ENCODE measurements at places on chromosomes 2 and 18. TPM values are rescaled to one million over a fixed set of nuclear protein-coding genes. Genes with fewer than 3 reads are reported as not detected.

GRCh38 chr2:235773188-235773928, 279.5 kb downstream of the AGAP1 start:
- DNase-seq, result no peak

- DNase-seq, result no peak
Measured at GRCh38 chr2:187552381-187552780, 1.9 kb downstream of the TFPI start.

GRCh38 chr2:70330476-70330875, 28.6 kb upstream of the FAM136A start:
- no peak for DNase-seq

DNA sequence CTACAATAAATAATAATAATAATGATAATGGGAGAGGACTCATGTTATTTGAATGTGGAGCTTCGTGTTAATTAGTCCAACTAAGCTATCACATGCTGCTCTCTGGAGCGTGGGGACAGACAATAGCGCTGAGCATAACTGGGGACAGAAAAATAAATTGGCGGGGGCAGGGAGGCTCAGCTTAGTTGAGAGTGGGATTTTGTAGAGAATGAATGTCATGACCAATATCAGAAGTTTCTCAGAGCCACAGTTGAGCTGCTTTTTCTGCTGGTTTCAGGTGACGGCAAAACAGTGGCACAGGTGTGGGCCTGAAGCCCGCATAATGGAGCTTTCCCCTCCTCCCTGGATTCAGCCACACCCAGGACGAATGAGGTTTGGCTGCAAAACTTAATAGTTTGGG, 111.1 kb upstream of the CAB39 start:
- DNase-seq, result no peak

DNA sequence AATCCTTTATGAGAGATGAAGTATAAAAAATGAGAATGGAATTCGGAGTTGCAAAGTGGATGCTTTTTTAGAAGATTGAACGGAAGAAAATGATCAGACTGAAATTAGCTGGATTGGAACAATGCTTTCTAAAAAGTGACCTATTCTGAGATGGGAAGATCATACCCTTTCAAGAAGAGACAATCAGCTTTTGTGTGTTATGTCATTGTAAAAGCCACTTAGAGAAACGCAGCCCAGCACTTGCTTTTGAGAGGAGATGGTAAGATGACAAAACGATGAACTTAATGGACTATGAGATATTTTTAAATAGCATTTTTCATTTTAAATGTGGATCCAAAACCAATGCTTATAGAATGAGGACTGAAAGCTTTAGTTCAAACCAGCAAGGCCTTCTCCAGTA, 871.4 kb upstream of the KLHL29 start:
- no peak for DNase-seq

DNA sequence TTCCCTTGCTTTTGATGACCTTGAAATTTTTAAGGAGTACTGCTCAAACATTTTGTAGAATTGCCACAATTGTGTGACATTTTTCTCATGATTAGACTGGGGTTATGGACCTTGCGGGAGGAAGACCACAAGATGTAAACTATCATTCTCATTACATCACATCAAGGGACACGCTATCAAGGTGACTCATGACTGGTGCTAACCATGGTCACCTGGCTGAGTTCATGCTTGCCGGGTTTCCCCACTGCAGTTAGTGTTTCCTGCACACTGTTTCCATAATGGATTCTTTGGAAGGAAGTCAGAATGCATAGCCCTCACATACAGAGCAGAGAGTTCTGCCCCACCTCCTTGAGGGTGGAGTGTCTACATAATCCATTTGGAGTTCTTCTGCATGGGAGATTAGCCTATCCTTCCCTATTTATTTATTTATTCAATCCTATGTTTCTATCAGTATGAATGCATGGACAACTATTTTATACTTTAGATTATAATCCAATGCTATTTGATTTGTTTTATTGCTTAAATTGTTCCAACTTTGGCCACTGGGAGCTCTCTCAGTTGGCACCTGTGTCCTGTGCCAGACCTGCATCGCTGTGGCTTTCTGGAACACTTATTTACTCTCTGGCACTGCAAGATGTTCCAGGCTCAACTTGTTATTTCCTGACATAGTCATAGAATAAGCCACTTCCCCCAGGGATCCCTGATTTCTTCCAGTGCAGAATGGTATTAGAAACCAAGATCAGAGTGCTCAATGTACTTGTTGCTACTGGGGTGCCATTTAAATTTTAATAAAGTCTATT, 6.0 kb downstream of the MC2R start:
- no peak for DNase-seq

DNA sequence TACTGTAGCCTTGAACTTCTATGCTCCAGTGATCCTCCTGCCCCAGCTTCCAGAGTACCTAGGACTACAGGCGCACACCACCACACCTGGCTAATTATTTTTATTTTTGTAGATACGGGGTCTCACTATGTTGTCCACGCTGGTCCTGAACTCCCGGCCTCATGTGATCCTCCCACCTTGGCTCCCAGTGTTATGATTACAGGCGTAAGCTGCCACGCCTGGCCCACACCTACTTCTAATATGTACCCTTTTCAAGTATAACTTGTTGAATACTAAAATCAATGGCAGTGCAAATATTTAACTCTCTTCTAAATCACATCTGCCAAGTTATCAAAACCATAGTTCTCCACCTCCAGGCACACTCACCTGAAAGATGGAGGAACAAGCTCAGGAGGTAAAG, 58.7 kb downstream of the ITSN2 start:
- DNase-seq, result no peak

GRCh38 chr2:158998551-158999248, 30.3 kb downstream of the TANC1 start:
- DNase-seq, result peak; percentile 70

DNA sequence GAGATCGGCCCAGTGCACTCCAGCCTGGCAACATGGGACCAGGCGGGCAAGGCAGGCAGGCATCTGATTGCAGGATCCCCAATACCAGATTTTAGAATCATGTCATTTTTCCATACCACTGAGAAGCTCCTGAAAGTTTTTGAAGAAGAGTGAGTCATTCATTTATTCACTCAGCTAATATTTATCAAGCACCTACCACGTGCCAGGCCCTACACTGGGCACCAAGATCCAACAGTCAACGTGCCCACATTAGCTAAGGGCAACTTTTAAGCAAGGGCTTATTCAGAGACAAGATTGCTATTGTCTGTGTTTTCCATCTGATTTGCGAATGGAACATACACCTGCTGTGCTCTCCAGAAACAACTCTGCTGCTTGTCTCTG, 126.8 kb upstream of the LGALSL start:
- DNase-seq, result no peak

GRCh38 chr18:23143016-23143814, 7.9 kb downstream of the CABLES1 start:
- DNase-seq, result peak; percentile 77

DNA sequence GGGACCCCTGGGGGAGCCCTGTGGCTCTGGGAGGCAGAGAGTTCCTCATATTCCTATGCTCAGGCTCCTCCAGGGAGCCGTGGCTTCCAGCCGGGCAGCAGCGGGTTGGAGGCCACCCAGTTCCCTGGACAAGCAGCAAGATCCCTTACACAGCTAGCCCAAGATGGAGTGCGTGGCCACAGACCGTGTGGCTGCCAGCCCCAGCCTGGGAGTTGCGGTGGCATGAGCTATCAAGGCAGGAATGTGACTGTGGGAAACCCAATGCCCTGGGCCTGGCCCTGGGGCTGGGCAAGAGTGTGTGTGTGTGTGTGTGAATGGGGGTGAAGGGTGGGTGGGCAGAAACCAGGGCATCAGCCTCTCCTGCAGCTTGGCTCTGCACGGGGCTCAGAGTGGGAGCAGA, 130.5 kb downstream of the DYSF start:
- DNase-seq, result no peak

DNA sequence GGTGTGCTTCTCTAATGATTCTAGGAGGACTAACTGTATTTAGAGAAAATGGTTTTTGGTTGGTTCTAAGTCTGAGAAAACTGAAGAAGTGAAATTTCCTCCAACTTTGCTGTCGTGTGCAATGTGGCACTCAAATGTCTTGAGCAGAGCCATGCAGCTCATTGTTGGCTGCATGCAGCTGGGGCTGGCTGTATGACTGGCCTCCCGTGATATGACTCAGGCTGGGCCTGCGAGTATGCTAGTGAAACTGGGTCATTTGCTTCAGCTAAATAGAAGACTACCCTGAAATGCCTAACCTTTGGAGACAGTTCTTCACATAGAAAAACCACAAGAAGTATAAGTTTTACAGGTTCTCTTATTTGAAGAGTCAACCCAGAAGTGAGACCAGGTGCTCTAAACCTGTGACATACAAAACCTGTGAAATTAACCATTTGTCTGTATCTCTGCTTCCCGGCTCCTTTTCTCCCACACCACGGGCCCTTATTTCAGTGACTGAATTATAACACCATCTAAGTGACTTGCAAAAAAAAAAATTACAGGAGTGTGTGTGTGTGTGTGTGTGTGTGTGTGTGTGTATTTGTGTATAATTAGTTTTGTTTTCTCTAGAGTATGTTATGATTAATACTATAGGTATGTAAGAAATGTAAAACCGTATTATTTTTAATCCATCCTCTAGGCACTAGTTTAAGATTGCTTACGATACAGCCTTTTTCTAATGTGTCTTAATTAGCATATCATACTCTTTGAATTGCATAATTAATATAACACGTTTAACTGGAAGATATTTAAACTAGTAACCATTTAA, 15.9 kb downstream of the POLI start:
- DNase-seq, result peak; percentile 59

DNA sequence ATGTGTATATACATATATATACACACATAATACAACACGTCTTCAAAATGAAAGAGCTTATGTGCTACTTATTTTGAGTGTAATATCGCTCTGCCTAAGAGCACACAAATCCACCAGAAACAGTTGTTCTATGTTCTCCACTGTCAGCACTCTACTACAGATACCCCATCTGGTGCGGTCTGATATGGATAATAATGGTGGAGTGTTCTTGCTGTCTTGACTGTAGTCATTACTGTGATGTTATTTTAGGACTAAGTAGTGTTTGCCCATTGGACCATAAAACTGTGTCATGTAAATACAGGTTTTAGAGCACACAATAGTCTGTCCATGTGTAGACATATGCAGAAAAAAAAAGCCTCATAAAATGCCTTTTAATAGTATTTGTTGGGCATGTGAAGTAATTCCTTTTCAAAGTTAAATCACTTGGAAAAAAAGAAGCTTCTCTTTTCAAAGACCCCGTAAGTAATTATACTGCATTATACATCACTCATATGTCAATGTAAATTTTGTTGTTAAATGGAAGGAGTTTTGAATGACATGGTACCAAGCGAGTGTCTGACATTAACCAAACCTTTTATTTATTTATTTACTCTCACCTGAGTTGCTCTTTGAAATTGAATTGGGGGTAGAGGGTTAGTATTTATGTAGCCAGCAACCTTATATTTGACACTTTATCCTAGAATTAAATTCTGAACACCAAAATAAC, 1249.2 kb upstream of the ZEB2 start:
- no peak for DNase-seq

GRCh38 chr2:205086662-205087061, 541.4 kb downstream of the PARD3B start:
- no peak for DNase-seq

DNA sequence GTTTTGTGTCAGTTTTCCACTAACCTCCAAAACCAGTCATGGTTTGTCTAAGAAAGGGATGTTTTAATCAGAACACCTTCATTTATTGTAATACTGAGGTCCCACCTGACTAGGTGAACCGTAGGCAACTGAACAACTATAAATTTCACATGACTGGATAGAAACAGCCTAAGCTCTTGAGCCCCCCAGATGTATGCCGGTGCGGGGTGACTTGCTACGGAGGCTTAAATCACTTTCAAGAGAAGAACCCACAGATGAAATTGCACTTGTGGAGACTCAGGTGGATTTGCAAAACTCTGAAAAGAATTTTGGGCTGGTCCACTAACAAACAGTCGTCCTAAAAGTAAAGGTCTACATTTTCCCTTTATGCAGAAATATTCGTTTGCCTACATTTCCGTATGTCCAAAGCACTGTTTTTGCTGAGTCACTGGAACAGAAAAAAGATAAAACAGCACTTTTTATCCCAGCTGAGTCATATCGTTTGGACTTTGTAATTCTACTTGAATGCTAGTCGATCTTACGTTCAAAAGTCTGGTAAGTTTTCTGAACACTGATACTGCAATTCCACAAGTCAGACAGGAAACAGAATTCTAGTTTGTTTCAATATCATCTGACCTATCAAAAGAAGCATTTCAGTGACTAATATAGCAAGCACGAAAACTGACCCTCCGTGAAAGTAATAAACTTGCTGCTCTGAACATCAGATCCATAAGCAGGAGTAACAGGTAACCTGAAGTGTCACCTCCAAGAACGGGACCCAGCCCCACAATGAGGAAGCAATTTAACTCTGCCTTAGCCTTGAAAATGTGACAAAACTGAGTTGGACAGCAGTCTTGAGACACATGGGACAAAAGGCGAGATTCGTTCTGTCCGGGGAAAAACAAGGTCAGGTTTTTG, 18.1 kb downstream of the ZNF516 start:
- peak; percentile 60 for DNase-seq

- DNase-seq, result no peak
Measured at GRCh38 chr2:69796174-69796573, 33.3 kb upstream of the GMCL1 start.

- DNase-seq, result peak; percentile 92
Measured at GRCh38 chr2:223563462-223563861, 38.7 kb downstream of the SCG2 start.

- peak; percentile 45 for DNase-seq
Measured at GRCh38 chr2:219252570-219252899, 508 bp upstream of the TUBA4B start.

DNA sequence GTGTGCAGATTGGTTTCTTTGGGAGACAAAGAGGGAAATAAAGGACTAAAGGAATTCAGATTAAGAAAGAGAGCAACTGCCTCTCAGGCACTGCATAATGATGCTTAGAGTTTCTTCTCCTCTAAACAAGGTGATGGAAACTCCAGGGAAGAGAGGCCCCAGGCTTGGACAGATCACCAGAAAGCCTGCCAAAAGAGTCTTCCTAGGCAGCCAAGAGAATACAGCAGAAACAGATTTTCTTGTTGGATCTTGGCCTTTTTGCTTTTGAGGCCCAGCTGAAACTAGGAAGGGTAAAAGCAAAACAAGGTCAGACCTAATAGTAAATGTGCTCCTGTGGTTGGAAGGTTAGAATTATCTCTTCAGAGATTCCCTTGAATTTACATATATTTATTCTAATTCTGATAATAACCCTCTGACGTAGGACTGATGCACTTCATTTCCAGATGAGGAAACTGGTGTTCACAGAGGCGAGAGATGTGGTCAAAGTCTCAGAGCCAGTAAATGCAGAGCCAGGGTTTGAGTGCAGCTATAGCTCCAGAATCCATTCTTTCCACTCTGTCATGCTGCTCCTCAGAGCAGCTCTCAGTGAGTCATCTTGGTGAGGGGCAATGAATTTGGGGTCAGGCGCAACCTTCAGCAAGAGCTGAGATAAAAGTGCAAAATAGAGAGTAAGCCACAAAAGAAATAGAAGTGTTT, 142.3 kb upstream of the FBXO11 start:
- DNase-seq, result no peak

GRCh38 chr2:44075541-44075940, 79.8 kb upstream of the LRPPRC start:
- peak; percentile 25 for DNase-seq

GRCh38 chr2:219689676-219690628, 62.5 kb downstream of the SLC4A3 start:
- DNase-seq, result peak; percentile 78

Gene TNS1
- 3.3 TPM for total RNA-seq

Gene EVX2
- total RNA-seq, result not detected

Gene POTEI
- not detected for total RNA-seq

Gene SIX3
- not detected for total RNA-seq

Gene UGT1A1
- not detected for total RNA-seq

Gene AUP1
- 138 TPM for total RNA-seq

Gene OSBPL1A
- 21.5 TPM for total RNA-seq

Gene SPATA3
- not detected for total RNA-seq

Gene WDR35
- 13.2 TPM for total RNA-seq

Gene TMEM182
- total RNA-seq, result 5.3 TPM

Data from MCF 10A (cell line).